ENCODE measurements at places on chromosomes 2 and 18. TPM values are rescaled to one million over a fixed set of nuclear protein-coding genes. Genes with fewer than 3 reads are reported as not detected.

Gene ADGRF3
- not detected for total RNA-seq

DNA sequence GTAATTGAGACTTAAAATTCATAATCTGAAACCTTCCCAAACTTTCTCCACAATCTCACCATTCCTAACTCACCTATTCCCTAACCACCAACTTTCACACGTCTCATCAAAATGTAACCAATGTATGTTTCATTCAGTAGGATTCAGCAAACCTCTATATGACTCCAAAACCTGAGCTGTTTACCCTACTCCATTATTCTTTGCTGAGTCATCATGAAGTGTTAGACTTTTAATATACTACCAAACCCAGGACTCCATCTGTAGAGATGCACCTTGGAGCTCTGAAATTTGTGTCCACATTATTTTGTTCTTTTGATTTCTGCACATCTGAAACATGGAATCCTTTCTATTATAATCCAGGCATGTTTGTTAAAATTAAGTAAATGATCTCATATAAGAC, 727.0 kb upstream of the PIK3C3 start:
- no peak for DNase-seq

GRCh38 chr2:173997269-173997668, 32.1 kb upstream of the SP3 start:
- DNase-seq: peak; percentile 97

- DNase-seq: no peak
Observed at GRCh38 chr2:144147356-144147755, 372.6 kb downstream of the ZEB2 start.

DNA sequence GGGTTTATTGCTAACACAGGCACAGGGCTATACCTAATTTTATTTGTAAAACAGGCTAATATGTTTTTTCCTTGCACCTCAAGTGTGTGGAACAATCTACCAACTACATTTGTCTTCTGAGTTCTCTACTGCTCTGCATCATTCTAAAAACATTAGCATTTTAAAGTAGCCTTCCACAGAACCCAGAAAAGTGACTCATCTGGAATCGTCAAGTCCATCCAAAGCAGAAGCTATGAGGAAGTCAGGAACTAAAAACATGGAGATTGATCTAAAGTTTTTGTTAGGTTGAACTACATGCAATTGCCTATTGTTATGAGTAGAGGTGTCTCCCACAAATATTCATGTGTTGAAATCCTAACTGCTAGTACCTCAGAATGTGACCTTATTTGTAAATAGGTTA, 70.9 kb downstream of the SUCLG1 start:
- DNase-seq: no peak

Gene SULT6B1
- not detected for total RNA-seq

- DNase-seq: peak; percentile 87
Observed at GRCh38 chr2:102020596-102021170, 28.9 kb downstream of the IL1R2 start.

GRCh38 chr2:231272991-231273390, 74.6 kb downstream of the ARMC9 start:
- no peak for DNase-seq

- no peak for DNase-seq
Observed at GRCh38 chr18:21896732-21897336, 156.2 kb downstream of the MIB1 start.

DNA sequence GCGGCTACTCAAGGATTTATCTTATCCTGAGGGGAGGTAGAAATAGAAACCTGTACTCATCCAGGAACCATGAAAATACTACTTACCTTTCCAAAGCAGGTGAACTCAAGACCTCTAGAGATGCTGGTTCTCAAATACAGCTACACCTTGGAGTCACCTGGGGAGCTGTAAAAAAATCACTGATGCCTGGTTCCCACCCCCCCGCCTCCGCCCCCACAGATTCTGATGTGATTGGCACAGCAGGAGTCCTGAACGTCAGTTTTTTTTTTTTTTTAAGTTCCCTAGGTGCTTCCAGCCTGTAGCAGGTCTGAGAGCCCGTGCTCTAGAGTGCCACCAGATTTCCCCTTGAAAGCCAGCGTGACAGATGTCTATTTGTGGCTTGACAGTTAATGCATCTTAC, 113.6 kb downstream of the MRO start:
- no peak for DNase-seq

- no peak for DNase-seq
Observed at GRCh38 chr2:832635-833034, 118.0 kb upstream of the SNTG2 start.

- DNase-seq: no peak
Observed at GRCh38 chr18:22399949-22400348, 17.8 kb downstream of the CTAGE1 start.

Gene SP140L
- total RNA-seq: 6.6 TPM

Gene ONECUT2
- 14.5 TPM for total RNA-seq

DNA sequence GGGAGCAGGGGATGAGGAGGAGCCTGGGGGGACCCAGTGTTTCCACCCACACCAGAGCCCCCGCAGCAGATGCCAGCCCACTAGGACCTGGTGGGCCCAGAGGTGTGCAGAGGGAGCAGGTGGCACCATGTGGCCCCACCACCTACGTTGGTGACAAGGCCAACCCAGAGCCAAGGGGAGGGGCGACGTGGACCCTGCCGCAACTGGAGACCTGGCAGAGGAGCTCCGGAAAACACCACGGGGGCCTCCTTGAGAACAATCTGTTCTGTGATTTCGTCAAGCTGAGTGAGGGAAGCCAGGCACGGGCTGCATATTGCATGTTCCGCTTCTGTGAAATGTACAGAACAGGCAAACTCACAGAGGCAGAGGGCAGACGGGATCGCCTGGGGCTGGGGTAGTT, 49.1 kb upstream of the GPC1 start:
- DNase-seq: peak; percentile 37

Gene FOXD4L1
- total RNA-seq: not detected

Gene GPR35
- 0.74 TPM for total RNA-seq

DNA sequence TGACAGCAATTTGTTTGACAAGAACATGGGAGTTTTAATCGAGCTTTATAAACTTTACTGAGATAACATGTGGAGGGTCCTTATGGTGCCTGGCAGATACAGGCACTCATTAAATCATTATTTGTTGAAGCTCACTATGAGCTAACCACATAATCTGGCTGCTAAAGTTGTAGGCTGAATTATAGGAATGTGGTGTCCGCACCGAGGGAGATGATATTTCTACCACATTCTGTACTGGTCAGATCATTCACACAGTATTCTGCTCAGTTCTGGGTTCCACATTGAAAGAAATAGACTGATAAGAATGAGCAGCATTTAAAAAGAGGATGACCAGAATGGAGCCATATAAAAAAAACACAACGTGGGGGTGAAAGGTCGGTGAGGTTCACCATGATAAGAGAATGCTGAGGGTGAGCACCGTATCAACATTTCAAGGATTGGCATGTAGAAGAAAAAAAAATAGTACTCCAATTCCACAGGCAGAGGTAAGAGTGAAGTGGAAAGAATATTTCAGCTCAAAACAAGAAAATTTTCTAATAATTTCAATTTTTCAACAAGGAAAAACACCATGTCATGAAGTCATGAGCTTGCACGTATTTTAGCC, 54.4 kb downstream of the TMEFF2 start:
- DNase-seq: no peak

GRCh38 chr2:13197248-13197647, 480.5 kb downstream of the TRIB2 start:
- no peak for DNase-seq

GRCh38 chr2:34731292-34731691, 1132.2 kb upstream of the FAM98A start:
- no peak for DNase-seq

DNA sequence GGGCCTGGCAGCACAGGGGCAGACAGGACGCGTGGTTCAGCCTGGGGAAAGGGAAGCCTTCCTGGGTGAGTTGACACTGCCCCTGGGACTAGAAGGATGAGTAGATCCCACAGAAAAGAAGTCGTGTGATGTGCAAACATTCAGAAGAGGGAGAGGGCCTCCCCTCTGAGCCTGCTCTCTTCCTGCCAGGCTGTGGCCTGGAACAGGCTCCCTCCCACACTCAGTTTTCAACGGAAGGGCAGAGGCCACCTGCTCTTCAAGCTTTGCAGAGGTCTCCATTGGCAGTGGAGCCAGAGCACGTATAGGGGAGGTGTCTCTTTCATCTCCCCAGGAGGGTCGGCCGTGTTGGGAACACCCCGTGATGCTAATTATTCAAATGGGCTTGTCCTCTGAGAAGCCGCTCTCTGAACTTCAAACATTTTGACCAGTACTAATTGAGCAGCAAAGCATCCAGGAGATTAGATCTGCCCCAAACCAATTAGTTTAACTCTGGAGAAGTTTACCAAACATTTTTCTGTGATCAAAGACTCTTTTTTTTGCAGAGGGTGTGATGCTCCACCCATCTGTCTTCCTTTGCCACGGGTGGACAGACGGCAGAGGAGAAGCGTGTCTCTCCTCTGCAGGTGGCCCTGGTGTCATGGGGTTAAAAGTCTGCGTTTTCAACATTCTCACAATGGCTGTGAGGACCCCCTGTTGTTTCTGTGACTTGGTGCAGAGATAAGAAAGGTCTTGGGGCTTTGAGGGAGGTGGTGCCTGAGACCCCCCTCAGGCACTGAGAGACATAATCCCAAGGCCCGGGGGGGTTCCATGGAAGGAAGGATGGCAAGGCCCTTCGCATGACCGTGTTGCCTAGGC, 29.5 kb upstream of the ODC1 start:
- no peak for DNase-seq

DNA sequence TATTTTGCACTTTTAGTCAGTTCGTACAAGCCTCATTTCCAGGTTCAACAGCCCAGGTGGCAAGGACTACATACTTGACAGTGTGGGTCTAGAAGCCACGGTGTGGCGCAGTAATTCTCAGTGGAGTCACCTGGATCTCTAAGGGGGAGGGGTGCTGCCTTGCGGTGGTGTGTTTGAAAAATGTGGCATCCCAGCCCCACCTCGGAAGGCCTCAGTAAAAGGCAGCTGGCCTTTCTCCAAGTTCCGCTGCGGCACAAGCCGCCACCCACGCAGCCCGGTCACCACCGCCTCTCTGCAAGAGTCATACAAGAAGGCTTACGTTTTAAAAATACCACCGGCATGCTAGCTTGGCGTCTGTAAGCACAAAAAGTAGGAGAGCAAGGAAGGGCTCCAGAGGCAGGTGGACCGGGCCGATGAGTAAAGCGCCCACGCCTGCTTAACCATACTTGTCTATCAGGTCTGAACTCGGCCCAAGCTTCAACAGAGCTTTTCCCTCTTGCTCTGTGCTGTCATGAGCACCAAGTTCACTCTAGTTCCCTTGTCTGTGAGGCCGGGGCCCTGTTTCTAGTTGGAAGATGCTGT, 49.5 kb downstream of the SPRED2 start:
- DNase-seq: peak; percentile 85

Gene SPHKAP
- total RNA-seq: not detected

GRCh38 chr2:67083951-67084350, 313.2 kb upstream of the ETAA1 start:
- no peak for DNase-seq

DNA sequence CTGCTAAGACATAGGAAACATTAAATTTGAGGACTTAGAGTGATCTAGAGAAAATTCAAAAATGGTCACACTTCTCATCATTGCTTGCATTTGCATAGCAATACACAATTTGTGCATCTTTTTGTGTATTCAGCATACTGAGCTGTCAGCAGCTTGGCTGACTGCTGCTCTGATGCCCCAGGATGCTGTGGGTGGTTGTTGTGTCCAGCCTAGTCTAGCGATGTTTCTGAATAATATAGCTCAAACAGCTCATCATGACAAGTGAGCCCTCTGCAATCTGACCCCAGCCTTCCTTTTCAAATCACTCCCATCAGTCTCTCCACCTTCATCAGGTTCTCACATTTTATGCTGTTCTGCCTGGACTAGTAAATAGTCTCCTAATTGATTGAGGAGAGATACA, 483.7 kb upstream of the SPHKAP start:
- DNase-seq: no peak

DNA sequence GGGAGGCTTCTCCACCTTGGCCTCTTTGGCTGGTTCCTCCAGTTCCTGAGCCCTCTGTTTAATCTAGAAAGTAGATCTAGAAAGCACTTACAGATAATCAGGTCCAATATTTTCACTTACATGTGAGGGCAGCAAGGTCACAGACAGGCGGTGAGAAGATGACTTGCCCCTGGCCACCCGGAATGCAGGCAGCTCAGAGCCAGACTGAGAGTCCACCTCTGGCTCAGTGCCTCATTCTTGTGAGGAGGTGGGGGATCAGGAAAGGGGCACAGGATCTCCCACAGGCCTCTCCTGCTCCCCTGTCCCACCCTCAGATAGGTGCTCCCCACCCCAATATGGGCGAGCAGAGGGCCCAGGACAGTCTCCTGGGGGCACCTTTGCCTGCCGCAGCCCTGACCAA, 5.8 kb downstream of the WNT6 start:
- DNase-seq: no peak

DNA sequence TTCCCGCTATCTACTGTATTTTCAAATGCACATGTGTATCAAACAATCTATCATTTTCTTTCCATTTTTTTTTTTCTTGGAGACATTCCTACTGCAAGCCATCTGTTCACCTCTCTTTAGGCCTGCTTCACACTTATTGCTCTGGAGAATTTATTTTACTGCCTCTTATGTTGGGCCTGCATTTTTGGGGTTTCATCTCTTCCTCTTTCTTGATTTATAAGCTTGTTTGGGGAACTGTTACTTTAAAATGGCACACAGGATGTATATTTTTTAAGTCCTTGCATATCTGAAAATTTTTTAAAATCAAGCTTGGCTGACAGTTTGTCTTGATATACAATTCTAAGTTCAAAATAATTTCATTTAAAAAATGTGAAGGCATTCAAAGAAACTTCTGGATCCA, 3.5 kb upstream of the RAB27B start:
- DNase-seq: no peak

GRCh38 chr2:128291161-128291843, 27.4 kb downstream of the HS6ST1 start:
- DNase-seq: no peak

DNA sequence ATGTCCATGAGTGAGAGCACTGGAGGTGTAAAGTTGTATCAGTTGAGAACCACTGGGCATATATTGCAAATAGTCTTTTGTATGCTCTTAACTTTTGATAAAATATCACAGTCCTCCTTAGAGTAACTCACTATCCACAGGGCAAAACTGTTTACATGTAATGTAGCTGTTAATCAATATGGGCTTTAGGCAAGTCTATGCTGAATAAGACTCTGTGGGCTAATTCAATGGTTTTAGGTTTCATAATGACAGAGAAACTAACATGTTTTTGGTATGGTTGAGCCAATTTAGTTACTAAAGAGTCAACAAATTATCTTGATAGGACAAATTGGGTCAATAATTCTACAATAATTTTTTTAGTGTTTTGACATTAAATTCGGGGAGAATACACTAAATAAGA, 1134.9 kb upstream of the FAM98A start:
- DNase-seq: no peak

- no peak for DNase-seq
Observed at GRCh38 chr2:75278821-75279379, 79.6 kb upstream of the TACR1 start.

Gene DNPEP
- total RNA-seq: 60.2 TPM

Data from right lobe of liver (tissue), 6 donors.